GM23338 (cell line): ENCODE measurements at places on chromosomes 7 and 10. TPM values are rescaled to one million over a fixed set of nuclear protein-coding genes. Genes with fewer than 3 reads are reported as not detected.

DNA sequence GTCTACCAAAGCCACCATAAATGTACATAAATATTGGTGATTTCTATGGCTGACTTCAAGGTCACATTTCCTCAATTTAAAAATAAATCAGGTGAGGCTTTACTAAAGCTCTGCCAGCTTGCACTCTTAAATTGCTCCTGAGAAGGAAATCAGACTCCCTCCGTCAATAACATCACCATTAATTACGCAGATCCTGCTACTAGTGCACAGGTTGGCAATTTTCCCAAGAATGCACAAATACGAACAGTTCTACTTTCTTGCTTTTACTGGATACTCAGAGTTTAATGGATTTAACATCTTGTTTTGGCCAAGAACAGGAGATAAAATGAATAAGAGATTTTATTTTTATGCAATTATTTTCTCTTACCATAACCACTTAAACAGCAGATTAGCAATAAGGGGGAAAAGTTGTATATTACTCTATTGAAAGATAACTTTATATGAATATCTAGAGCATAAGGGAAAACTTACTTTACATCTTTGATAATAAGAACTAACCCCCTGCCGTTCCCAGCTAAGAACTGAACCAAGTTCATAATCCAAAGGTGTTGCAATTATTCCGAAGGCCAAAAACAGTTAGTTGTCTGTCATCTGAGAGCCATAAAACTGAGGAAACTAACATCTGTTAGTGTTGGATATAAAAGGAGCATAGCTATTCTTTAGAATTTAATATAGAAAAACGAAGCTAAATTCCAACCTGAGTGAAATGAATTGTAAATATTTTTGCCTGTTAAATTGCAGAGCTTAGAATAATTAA is 140.5 kb downstream of the TWIST1 start:
- no peak for DNase-seq
- H3K4me1 ChIP-seq, result no peaks in the 10 kb centered on the region
- H3K4me3 ChIP-seq, result no peak overlapping the region
- no peaks in the 10 kb centered on the region for H3K36me3 ChIP-seq

DNA sequence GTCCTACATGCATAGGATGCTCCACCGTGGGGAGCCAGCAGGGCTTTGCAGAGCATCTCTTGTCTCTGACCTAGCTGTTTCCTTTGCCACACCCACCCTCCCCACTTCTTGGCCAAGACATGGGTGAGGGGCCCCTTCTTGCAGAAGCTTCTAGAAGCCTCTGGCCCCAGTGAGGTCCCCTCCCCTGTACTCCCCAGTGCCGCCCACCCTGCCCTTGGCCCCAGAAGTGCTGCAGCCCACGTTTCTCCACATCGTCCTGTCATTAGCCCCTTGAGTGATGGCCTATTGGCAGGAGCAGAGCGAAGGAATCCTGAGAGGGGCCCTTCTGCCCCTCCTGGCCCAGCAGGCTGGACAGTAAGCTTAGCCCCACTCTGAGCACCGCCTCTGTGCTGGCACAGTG is 43.7 kb downstream of the ALOX5 start:
- H3K4me3 ChIP-seq, result no peak overlapping the region
- peaks cover 5% of the 10 kb centered on the region; the same call in 1 of the 2 replicates for H3K4me1 ChIP-seq
- 0 out of 2 replicates have a peak, but pooled peaks cover 9% of the 10 kb centered on the region for H3K27me3 ChIP-seq
- no peak for DNase-seq

DNA sequence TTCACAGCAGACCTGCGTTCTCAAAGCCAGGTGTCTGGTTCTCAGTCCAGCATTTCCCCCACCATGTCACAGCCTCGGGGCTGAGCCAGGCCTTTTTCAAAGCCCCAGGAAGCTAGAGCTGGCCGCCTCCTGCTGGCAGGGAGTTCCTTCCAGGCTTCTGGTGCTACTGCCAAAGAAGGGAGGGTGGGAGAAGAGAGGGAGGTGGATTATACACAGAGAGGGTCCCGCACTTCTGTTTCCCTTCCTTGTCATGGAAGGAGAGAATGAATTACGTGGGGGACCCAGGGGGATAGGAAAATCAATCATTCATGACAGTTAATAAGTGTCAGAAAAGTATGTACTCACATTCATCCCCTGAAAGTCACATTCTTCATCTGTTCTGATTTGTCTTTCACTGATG is 600 bp upstream of the LGI1 start:
- no peak overlapping the region for H3K4me3 ChIP-seq
- DNase-seq, result peak; percentile 32
- H3K36me3 ChIP-seq, result no peaks in the 10 kb centered on the region
- no peaks in the 10 kb centered on the region; the same call in 1 of the 2 replicates for H3K27me3 ChIP-seq
- H3K27ac ChIP-seq, result no peak overlapping the region
- H3K4me1 ChIP-seq, result peaks cover 46% of the 10 kb centered on the region

DNA sequence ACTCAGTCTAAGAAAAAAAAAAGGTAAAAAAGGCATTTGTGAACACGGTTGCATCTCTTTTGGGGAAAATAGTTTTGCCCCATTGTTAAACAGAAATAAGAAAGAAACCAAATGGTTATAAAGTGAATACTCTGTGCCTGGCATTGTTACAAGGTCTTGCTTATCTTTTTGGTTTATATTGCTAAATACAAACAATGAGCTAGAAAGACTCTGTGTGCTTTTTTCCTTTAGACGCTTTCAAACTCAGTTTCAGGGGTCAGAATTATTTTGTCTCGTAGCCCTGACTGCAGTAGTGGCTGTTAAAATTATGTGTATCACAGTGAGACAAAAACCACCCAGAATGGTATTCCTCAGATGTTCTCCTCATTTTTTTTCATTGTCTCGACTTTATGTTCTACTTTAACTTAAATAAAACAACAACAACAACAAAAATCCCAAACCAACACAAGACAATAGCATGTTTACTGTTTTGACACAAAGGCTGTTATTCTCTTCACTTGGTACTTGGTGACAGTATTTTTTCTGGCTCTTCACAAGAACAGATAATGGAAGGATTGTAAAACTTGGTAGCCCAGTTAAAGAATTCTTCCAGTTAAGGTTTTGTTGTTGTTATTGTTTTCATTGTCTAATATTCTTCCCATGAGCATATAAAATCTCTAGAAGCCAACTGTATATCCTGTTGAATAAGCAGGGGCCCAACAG is 190.1 kb downstream of the PLXDC2 start:
- peaks cover 28% of the 10 kb centered on the region for H3K4me1 ChIP-seq
- H3K27me3 ChIP-seq, result no peaks in the 10 kb centered on the region
- no peak for DNase-seq
- H3K4me3 ChIP-seq, result no peak overlapping the region
- H3K27ac ChIP-seq, result no peak overlapping the region

GRCh38 chr10:87842220-87842641 is 21.1 kb downstream of the KLLN start:
- H3K27ac ChIP-seq, result no peak overlapping the region
- H3K27me3 ChIP-seq, result no peaks in the 10 kb centered on the region
- no peak overlapping the region for H3K4me3 ChIP-seq
- no peaks in the 10 kb centered on the region for H3K4me1 ChIP-seq

GRCh38 chr10:1425879-1426278 is 311.4 kb downstream of the ADARB2 start:
- no peak for DNase-seq
- no peak overlapping the region for H3K27ac ChIP-seq
- H3K4me1 ChIP-seq, result peaks cover 7% of the 10 kb centered on the region; the same call in 1 of the 2 replicates
- H3K36me3 ChIP-seq, result no peaks in the 10 kb centered on the region; the same call in 1 of the 2 replicates
- H3K4me3 ChIP-seq, result no peak overlapping the region

GRCh38 chr10:127968659-127969058 is 61.8 kb downstream of the PTPRE start:
- no peak overlapping the region for H3K27ac ChIP-seq
- no peak for DNase-seq
- no peak overlapping the region for H3K4me3 ChIP-seq
- peaks cover 11% of the 10 kb centered on the region for H3K4me1 ChIP-seq
- H3K36me3 ChIP-seq, result no peaks in the 10 kb centered on the region

Gene CHST3
- 6.8 and 8.3 TPM in 2 replicates for total RNA-seq
